Suprapubic skin (tissue), 4 donors: ENCODE measurements at places on chromosomes 5 and 9. TPM values are rescaled to one million over a fixed set of nuclear protein-coding genes. Genes with fewer than 3 reads are reported as not detected.

DNA sequence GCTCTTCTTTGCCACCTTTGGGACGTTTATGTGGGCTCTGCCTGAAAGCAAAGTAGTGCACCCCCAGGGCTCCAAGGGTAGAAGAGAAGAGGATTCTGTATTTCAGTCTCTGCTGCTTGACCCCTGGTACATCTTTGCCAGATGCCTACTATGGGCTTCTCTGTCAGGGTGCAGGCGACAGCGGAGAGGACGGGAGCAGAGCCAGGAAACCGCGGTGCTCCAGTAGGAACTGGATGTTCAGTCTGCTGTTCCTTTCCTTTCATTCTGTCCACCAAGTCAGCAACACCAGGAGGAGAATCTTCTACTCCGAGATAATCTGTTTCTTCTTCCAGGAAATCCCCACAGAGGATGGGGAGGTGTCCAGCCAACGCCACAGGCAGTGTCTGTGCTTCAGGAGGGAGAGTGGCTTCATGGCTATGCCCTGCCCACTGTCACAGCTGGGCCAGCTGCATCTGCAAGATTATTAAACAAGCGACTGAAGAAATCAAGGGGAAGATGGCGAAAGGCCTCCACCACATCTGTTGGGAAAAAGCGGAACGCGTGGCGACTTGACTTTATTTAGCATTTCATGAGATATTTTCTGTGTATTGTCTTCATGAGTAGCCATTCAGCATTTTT, 398.3 kb downstream of the IRX1 start:
- H3K4me3 ChIP-seq = no peak overlapping the region
- no peaks in the 10 kb centered on the region for H3K4me1 ChIP-seq
- no peaks in the 10 kb centered on the region for H3K27me3 ChIP-seq
- no peaks in the 10 kb centered on the region for H3K36me3 ChIP-seq
- H3K27ac ChIP-seq = no peak overlapping the region

The PRLR gene
- 18.7 TPM for total RNA-seq

DNA sequence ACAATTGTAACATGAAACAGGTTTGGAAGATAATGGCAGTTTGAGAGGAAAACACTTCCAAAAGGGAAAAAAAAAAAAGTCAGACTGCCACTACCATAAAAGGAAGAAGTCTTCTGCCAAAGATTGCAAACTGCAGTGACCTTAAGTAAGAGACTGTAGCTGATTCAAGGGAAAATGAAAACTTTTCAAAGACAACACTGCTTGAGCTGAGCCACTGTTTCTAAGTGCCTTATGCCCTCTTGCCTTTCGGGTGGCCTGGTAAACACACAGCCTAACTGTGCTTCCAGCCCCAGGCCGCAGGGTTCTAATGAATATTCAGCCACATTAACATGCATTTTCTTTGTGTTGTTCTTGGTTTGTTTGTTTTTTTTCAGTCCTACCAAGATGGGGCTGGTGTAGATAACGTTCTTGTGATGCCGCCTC, 354.6 kb downstream of the BNC2 start:
- H3K4me1 ChIP-seq = peaks cover 4% of the 10 kb centered on the region
- H3K27me3 ChIP-seq = no peaks in the 10 kb centered on the region
- DNase-seq = no peak
- H3K27ac ChIP-seq = no peak overlapping the region
- no peaks in the 10 kb centered on the region for H3K36me3 ChIP-seq

GRCh38 chr9:84138541-84138940, 157.9 kb downstream of the RMI1 start:
- H3K4me3 ChIP-seq = no peak overlapping the region
- DNase-seq = no peak
- H3K4me1 ChIP-seq = peaks cover 32% of the 10 kb centered on the region
- no peak overlapping the region for H3K27ac ChIP-seq
- no peaks in the 10 kb centered on the region for H3K36me3 ChIP-seq

- no peak overlapping the region for H3K4me3 ChIP-seq
- no peaks in the 10 kb centered on the region for H3K36me3 ChIP-seq
Observed at GRCh38 chr9:35186524-35186923, 24.7 kb downstream of the UNC13B start.

The RRAGA gene
- total RNA-seq = 37.4 TPM

The STK32A gene
- total RNA-seq = 5.1 TPM

- peaks cover 1% of the 10 kb centered on the region for H3K36me3 ChIP-seq
- no peak for DNase-seq
- peaks cover 21% of the 10 kb centered on the region for H3K4me1 ChIP-seq
- no peak overlapping the region for H3K4me3 ChIP-seq
- H3K27ac ChIP-seq = no peak overlapping the region
Observed at GRCh38 chr5:95918421-95919006, 43.1 kb downstream of the ELL2 start.

DNA sequence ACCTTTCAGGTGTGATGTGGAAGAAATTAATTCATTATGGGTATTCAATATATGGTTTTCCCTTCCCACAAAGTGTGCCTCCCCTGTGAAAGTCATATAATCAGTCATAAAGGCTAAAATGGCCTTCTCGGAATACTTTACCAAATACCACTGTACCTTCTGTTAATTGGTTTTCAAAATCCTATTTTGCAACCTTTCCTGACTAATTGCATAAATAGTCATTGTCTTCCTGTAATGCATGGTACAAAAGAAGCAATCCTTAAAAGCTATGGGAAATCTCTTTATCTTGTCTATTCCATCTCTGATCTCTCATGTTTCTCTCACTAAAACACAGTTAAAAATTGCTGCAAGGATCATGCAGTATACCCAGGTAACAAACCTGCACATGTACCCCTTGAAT, 44.3 kb upstream of the UGCG start:
- no peak overlapping the region for H3K4me3 ChIP-seq
- H3K27ac ChIP-seq = no peak overlapping the region
- no peaks in the 10 kb centered on the region for H3K36me3 ChIP-seq
- no peaks in the 10 kb centered on the region for H3K27me3 ChIP-seq

- H3K4me1 ChIP-seq = peaks cover 88% of the 10 kb centered on the region
- H3K4me3 ChIP-seq = peak overlapping the region; percentile 76
- peak overlapping the region; percentile 99 for H3K27ac ChIP-seq
- no peaks in the 10 kb centered on the region for H3K36me3 ChIP-seq
- no peaks in the 10 kb centered on the region for H3K27me3 ChIP-seq
Observed at GRCh38 chr9:129483415-129484351, 137.2 kb downstream of the C9orf50 start.

DNA sequence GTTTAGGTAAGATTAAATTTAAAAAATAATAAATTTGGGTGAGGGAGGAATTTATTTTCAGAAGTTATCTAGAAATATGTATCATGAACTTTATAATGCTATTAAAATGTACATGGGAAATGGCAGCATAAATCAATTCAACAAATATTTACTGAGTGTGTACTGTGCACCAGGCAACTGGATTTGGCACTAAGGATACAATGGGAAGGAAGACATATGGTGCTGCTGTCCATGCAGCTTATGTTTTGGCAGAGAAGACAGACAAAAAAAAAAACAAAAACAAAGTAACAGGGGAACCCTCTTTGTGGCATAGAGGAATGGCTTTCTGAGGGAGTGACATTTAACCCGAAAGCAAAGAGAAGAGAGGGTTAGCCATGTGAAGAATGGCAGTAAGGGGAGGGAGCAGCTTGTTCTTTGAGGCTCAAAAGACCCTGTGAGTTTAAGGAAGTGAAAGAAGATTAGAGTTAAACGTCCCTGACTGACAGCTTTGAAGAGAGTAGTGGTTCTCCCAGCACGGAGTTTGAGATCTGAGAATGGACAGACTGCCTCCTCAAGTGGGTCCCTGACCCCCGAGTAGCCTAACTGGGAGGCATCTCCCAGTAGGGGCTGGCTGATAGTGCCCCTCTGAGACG, 23.9 kb downstream of the CNTRL start:
- H3K27ac ChIP-seq = no peak overlapping the region
- peaks cover 6% of the 10 kb centered on the region for H3K36me3 ChIP-seq
- H3K4me3 ChIP-seq = no peak overlapping the region
- DNase-seq = no peak

The LIX1 gene
- total RNA-seq = 0.13 TPM

GRCh38 chr9:122209451-122209850, 19.3 kb downstream of the LHX6 start:
- H3K4me1 ChIP-seq = peaks cover 14% of the 10 kb centered on the region
- DNase-seq = no peak
- H3K4me3 ChIP-seq = no peak overlapping the region
- peaks cover 58% of the 10 kb centered on the region for H3K27me3 ChIP-seq
- H3K36me3 ChIP-seq = no peaks in the 10 kb centered on the region
- H3K27ac ChIP-seq = no peak overlapping the region

The DND1 gene
- 2.0 TPM for total RNA-seq

DNA sequence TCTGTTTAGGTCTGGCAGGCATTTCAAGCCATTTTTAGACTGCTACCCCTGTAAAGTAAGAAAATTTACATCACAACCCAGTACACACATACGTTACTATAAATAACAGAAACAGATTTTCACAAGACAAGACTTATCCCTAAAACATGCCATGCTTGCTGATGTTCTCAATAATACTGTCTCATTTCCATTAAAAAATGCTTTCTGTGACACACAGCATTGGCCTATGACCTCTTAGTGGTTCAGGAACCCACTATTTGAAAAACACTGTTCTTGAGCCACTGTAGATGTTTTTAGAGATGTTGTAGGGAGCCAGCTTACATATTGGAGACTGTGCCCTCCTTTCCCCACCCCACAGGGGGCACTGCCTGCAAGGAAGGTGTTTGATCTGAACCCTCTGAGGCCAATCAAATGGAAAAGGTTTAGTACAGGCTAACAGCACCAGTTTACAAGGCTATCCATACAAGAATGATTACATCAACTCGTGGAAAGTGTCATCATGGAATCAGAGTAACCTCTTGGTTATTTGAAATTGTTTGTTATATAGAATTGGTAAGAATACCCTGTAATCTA, 30.8 kb downstream of the ZSWIM6 start:
- H3K36me3 ChIP-seq = no peaks in the 10 kb centered on the region
- DNase-seq = no peak
- H3K27ac ChIP-seq = no peak overlapping the region
- no peaks in the 10 kb centered on the region for H3K4me1 ChIP-seq
- no peaks in the 10 kb centered on the region for H3K27me3 ChIP-seq

DNA sequence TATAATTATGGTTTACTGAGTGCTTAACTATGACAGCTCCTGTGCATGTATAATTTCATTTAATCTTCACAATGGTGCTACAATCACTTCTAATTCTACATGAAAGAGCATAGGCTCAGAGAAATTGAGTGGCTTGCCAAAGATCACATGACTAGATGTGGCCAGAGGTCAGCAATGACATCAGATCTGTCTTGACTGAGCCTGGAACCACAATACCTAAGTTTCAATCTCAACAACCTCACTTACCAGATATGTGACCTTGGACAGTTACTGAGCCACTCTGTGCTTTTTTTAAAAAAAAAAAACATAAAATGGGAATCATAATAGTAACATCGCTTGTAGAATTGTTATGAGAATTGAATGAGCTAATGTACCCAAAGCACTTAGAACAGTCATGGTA, 130.7 kb downstream of the TRIM32 start:
- DNase-seq = no peak
- H3K36me3 ChIP-seq = no peaks in the 10 kb centered on the region
- no peaks in the 10 kb centered on the region for H3K4me1 ChIP-seq

DNA sequence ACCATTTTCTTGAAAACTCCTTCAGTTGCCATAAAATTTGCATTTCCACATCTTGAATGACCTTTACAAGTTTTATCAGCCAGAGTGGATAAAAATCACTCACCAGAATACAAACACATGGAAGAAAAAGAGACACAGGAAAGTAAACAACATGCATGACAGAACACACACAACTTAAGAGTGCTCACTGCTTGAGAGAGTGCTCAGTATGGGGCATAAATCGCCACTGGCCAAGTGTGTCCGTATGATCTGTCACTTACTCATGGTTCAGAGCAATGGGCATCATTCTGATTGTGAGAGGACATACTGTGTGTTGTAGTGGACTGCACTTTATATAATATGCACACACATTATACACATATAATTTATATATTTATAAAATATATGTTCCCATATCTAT, 155.6 kb upstream of the NTRK2 start:
- H3K27me3 ChIP-seq = no peaks in the 10 kb centered on the region
- H3K4me1 ChIP-seq = no peaks in the 10 kb centered on the region
- no peaks in the 10 kb centered on the region for H3K36me3 ChIP-seq
- no peak overlapping the region for H3K27ac ChIP-seq

DNA sequence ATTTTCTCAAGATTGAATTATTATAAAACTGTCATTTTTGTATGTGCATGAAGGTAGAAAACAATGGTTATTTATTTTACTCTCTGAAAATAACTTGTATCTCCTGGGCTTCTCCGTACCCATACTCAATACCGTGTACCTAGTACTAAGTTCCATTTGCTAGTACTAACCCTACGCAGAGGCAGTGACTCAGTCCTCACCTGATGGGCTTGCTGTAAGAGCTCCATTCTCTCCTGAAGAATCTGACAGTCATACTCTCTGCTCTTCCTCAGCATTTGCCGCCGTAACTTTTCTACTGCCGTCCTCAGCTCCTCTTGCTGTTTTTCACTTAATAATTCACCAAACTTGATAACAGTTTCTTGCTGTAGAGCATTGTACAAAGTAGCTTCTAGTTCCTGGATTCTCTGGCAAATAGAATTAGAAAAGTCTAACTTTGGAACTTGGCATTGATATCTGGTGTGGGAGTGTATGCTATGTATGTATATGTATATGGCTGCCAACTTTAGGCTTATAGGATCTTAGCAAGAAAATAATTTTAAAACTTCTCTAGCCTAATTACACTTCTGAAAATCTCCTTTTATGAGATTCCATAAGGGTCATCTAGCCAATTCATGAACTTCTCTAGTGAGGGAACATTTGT, 108.0 kb upstream of the DPYSL3 start:
- H3K4me1 ChIP-seq = no peaks in the 10 kb centered on the region
- no peaks in the 10 kb centered on the region for H3K36me3 ChIP-seq
- DNase-seq = no peak
- no peak overlapping the region for H3K4me3 ChIP-seq
- no peaks in the 10 kb centered on the region for H3K27me3 ChIP-seq
- no peak overlapping the region for H3K27ac ChIP-seq

- H3K4me3 ChIP-seq = no peak overlapping the region
- H3K4me1 ChIP-seq = peaks cover 21% of the 10 kb centered on the region
- peaks cover 96% of the 10 kb centered on the region for H3K36me3 ChIP-seq
- H3K27ac ChIP-seq = no peak overlapping the region
- DNase-seq = no peak
Observed at GRCh38 chr9:129006328-129007034, 21.6 kb downstream of the SH3GLB2 start.

The LCN9 gene
- not detected for total RNA-seq

DNA sequence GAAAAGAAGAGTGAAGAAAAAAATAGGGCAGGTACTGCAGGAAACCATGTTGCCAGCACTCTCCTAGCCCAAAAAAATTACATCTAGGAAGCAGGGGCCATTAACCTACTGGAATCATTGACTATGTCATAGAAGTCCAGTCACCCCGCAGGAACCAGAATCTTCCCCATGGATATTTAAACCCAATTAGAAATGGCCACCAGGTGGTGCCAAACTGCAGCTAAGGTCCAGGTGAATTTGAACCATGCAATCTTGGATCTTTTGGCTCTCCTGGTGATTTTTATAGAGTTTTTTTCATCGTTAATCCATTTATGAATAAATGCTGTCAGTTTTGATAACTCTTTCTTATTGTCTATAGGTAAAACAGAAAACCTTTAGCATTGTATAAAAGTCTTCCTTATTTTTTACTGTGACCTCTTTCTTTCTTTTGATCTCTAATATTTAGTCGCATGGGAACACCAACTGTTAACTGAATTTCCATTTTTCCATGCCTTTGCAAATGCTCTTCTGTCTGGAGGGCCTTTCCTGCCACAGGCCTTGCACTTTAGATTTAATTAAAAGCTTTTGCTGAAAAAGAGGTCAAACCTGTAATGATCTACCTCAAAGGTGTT, 147.5 kb upstream of the FGF10 start:
- H3K36me3 ChIP-seq = no peaks in the 10 kb centered on the region
- H3K27ac ChIP-seq = no peak overlapping the region
- no peaks in the 10 kb centered on the region for H3K4me1 ChIP-seq
- DNase-seq = no peak

- no peaks in the 10 kb centered on the region for H3K27me3 ChIP-seq
- no peak overlapping the region for H3K27ac ChIP-seq
- no peak overlapping the region for H3K4me3 ChIP-seq
Observed at GRCh38 chr9:115743709-115744605, 409.6 kb upstream of the PAPPA start.

The PTGES gene
- total RNA-seq = 21.8 TPM
